ENCODE measurements at places on chromosomes 11 and 22. TPM values are rescaled to one million over a fixed set of nuclear protein-coding genes. Genes with fewer than 3 reads are reported as not detected.

OOSP4A gene
- not detected for total RNA-seq

SPON1 gene
- 0.41 TPM for total RNA-seq

ARHGAP32 gene
- total RNA-seq, result 8.9 TPM

RIC8A gene
- total RNA-seq, result 124 TPM

OR4D5 gene
- not detected for total RNA-seq

PDE3B gene
- 25.8 TPM for total RNA-seq

SLC29A2 gene
- 14.4 TPM for total RNA-seq

GPHA2 gene
- 0.34 TPM for total RNA-seq

OR52E8 gene
- not detected for total RNA-seq

GRCh38 chr11:125892071-125892470, 4.6 kb downstream of the HYLS1 start:
- DNase-seq, result no peak
- H3K4me1 ChIP-seq, result peaks cover 36% of the 10 kb centered on the region
- H3K4me3 ChIP-seq, result no peak overlapping the region
- H3K36me3 ChIP-seq, result peaks cover 38% of the 10 kb centered on the region
- H3K27ac ChIP-seq, result no peak overlapping the region
- H3K27me3 ChIP-seq, result no peaks in the 10 kb centered on the region

GRCh38 chr11:6667733-6668374, 12.2 kb upstream of the DCHS1 start:
- no peaks in the 10 kb centered on the region for H3K36me3 ChIP-seq
- H3K27me3 ChIP-seq, result no peaks in the 10 kb centered on the region
- DNase-seq, result peak; percentile 45
- H3K4me3 ChIP-seq, result no peak overlapping the region
- H3K4me1 ChIP-seq, result peaks cover 51% of the 10 kb centered on the region

GRCh38 chr11:13908535-13908934, 54.0 kb upstream of the SPON1 start:
- H3K4me3 ChIP-seq, result no peak overlapping the region
- no peak overlapping the region for H3K27ac ChIP-seq
- H3K4me1 ChIP-seq, result no peaks in the 10 kb centered on the region
- no peaks in the 10 kb centered on the region for H3K27me3 ChIP-seq
- H3K36me3 ChIP-seq, result no peaks in the 10 kb centered on the region

DNA sequence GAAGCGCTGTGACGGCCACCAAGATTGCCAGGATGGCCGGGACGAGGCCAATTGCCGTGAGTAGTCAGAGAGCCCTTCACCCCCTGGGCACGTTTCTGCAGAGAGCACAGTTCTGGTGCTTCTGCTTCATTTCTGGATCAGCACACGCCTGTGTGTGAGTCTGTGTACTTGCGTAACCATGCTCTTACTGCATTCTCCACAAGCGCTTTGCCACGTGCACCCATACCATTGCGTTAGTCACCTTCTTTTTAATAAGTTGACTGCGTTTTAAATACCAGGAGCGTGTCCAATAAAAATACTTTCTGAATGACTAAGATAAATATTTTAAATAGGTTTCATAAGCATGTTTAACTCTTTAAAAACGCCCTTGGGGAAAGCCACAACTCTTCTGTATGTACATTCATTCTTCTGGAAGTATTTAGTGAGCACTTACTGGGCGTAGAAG, 143.0 kb upstream of the SORL1-AS1 start:
- H3K27ac ChIP-seq, result no peak overlapping the region
- DNase-seq, result no peak
- H3K27me3 ChIP-seq, result no peaks in the 10 kb centered on the region
- no peak overlapping the region for H3K4me3 ChIP-seq
- H3K4me1 ChIP-seq, result peaks cover 9% of the 10 kb centered on the region

- peaks cover 33% of the 10 kb centered on the region for H3K27me3 ChIP-seq
- no peaks in the 10 kb centered on the region for H3K4me1 ChIP-seq
- H3K4me3 ChIP-seq, result no peak overlapping the region
These were observed 20.6 kb downstream of the SLC5A1 start for GRCh38 chr22:32063701-32064100.

- H3K4me3 ChIP-seq, result no peak overlapping the region
- no peak overlapping the region for H3K27ac ChIP-seq
- H3K4me1 ChIP-seq, result no peaks in the 10 kb centered on the region
- no peak for DNase-seq
These were observed 10.9 kb downstream of the SRPRA start for GRCh38 chr11:126257764-126258163.

DNA sequence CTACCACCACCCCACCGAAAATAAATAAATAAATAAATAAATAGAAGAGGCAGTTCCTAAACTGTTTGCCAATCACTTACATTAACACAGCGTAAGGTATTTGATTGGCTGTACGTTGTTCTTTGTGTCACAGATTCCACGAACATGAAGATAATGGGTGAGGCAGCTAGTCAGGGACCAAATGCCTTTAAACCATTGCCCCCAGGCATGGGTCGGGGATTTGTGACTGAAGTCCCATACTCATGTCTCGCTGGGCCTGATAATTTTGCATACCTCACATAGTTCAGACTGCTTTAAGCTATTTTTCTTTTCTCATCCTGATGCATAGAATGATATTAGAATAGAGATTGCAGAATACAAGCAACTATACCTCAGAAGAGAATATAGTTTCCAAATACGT, 3.6 kb upstream of the CBL start:
- DNase-seq, result no peak
- peaks cover 7% of the 10 kb centered on the region for H3K4me1 ChIP-seq
- no peak overlapping the region for H3K4me3 ChIP-seq
- no peak overlapping the region for H3K27ac ChIP-seq
- peaks cover 2% of the 10 kb centered on the region for H3K36me3 ChIP-seq
- H3K27me3 ChIP-seq, result no peaks in the 10 kb centered on the region

GRCh38 chr22:43854121-43854785, 8.1 kb downstream of the SULT4A1 start:
- no peak for DNase-seq
- no peak overlapping the region for H3K4me3 ChIP-seq
- H3K27ac ChIP-seq, result no peak overlapping the region
- peaks cover 27% of the 10 kb centered on the region for H3K27me3 ChIP-seq

DNA sequence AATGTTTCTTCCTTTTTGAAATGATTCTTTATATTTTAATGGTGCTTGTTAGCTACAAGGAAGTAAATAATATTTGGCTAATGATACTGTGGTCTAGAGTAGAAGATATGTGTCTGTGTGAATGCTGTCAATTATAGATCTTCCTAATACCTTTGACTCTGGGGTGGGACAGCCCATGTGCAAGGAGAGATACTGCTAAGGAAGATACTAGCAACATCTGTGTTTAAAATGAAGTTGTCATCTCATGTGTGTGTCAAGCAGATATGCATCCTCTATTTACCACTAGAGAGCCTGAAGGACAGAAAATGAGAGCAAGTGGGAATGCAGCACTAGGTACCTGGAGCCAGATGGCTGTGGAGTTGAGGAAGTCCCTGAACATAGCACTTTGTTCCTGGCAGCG, 34.1 kb downstream of the PPME1 start:
- no peak overlapping the region for H3K4me3 ChIP-seq
- no peaks in the 10 kb centered on the region for H3K27me3 ChIP-seq
- peaks cover 15% of the 10 kb centered on the region for H3K4me1 ChIP-seq
- DNase-seq, result no peak
- peaks cover 49% of the 10 kb centered on the region for H3K36me3 ChIP-seq
- H3K27ac ChIP-seq, result no peak overlapping the region

- DNase-seq, result no peak
- H3K27ac ChIP-seq, result no peak overlapping the region
- no peaks in the 10 kb centered on the region for H3K36me3 ChIP-seq
- H3K4me3 ChIP-seq, result no peak overlapping the region
- no peaks in the 10 kb centered on the region for H3K4me1 ChIP-seq
These were observed 11.3 kb downstream of the PRAME start for GRCh38 chr22:22547692-22548300.

DNA sequence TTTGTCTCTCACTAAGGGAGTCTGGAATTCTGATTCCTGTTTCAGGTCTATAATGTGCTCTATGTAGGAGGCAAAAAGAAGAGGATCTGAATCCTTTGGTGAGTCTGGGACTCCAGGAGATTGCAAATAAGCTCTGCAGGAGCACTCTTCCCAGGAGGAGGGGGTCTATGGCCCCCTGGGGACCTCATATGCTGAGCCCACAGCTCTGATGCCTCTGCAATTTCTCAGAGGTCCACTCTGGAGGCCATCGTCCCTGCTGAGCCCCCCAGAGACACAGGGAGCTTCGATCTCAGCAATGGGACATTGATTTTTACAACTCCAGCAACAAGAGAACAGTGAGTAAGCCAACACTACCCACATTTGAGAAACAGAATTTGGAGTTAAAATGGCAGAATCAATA, 20.2 kb upstream of the NRGN start:
- no peak overlapping the region for H3K4me3 ChIP-seq
- no peak for DNase-seq
- H3K4me1 ChIP-seq, result peaks cover 13% of the 10 kb centered on the region
- peaks cover 30% of the 10 kb centered on the region for H3K27me3 ChIP-seq
- H3K36me3 ChIP-seq, result peaks cover 2% of the 10 kb centered on the region

- no peaks in the 10 kb centered on the region for H3K4me1 ChIP-seq
- H3K36me3 ChIP-seq, result no peaks in the 10 kb centered on the region
- DNase-seq, result no peak
- H3K27ac ChIP-seq, result no peak overlapping the region
These were observed 1850.2 kb upstream of the RAG2 start for GRCh38 chr11:38448284-38448683.

DNA sequence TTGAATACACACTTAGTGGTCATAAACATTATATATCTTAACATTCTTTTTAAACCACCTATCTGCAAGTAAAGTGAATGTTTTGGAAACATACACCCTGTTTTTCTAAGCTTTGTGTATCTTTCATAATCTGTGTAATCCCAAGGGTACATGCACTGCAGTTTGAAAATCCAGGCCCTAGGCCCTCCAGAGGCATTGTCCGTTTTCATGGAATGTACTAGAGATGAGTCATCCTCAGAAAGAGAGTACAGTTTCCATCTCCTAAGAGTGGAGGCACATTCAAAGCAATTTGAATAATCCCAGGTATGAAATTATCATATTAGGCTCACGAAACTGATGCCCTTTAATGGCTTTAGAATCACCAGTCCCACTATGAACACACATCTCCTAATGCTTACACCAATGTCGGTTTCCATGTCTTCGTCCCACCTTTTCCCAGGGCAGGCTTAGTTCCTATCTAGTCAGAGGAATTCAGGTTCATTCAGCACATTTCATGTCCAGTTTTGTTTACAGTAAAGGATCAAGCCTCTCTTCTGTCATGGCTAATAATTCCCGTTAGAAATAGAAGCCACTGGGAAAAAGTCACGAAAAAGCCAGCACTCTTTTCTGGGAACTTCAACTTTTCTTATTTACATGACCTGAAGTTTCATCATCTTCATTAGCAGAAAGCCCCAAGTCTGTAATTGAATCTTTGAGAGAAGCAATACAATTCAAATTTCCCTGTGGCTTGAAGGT, 39.5 kb upstream of the CD44 start:
- peaks cover 3% of the 10 kb centered on the region for H3K36me3 ChIP-seq
- H3K4me3 ChIP-seq, result no peak overlapping the region

DNA sequence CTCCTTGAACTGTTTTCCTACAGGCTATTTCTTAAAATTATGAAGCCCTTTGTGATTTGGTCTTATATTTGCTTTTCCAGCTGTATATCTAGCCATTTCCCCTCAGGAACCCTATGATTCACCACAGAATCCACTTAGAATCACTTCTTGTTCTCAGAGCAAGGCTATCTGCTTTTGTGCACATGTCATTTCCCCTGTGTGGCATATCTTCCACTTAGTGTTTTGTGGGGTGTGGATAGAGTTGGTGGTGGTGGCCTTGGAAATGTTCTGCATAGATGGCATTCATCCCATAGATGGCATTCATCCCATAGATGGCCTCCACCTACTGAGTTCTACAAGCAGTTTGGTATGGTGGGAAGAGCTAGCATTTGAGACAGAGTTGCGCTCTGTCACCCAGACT, 44.7 kb downstream of the SWAP70 start:
- H3K27me3 ChIP-seq, result no peaks in the 10 kb centered on the region
- H3K4me3 ChIP-seq, result no peak overlapping the region
- no peaks in the 10 kb centered on the region for H3K36me3 ChIP-seq
- DNase-seq, result no peak
- peaks cover 1% of the 10 kb centered on the region for H3K4me1 ChIP-seq

GRCh38 chr22:44745853-44746789, 6.3 kb upstream of the ARHGAP8 start:
- H3K27me3 ChIP-seq, result peaks cover 15% of the 10 kb centered on the region
- H3K4me3 ChIP-seq, result no peak overlapping the region
- DNase-seq, result no peak
- no peak overlapping the region for H3K27ac ChIP-seq
- H3K36me3 ChIP-seq, result no peaks in the 10 kb centered on the region

- no peak overlapping the region for H3K4me3 ChIP-seq
- peaks cover 5% of the 10 kb centered on the region for H3K36me3 ChIP-seq
- no peaks in the 10 kb centered on the region for H3K27me3 ChIP-seq
- peaks cover 32% of the 10 kb centered on the region for H3K4me1 ChIP-seq
- no peak for DNase-seq
- H3K27ac ChIP-seq, result no peak overlapping the region
These were observed 7.0 kb upstream of the CASP12 start for GRCh38 chr11:104905271-104905670.

DNA sequence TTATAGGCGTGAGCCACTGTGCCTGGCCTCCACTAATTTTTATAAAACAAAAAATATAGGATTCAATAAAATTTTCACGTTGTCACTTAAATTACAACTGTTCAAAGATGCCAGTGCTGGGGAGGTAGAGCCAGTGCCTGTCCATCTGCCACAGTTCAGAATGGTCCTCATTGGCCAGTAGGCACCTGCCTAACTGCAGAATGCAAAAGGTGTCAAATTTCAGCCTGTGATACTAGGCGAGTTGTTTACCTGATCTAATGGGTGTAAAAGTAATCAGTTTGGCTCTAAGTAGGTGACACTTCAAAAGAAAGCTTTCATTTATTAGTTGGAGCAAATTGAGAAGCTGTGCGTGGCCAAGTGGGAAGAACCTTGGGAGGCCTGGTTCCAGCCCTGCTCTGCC, 2.4 kb downstream of the SMARCB1 start:
- H3K27me3 ChIP-seq, result no peaks in the 10 kb centered on the region
- no peak for DNase-seq
- peaks cover 15% of the 10 kb centered on the region for H3K36me3 ChIP-seq
- H3K4me1 ChIP-seq, result peaks cover 30% of the 10 kb centered on the region

DNA sequence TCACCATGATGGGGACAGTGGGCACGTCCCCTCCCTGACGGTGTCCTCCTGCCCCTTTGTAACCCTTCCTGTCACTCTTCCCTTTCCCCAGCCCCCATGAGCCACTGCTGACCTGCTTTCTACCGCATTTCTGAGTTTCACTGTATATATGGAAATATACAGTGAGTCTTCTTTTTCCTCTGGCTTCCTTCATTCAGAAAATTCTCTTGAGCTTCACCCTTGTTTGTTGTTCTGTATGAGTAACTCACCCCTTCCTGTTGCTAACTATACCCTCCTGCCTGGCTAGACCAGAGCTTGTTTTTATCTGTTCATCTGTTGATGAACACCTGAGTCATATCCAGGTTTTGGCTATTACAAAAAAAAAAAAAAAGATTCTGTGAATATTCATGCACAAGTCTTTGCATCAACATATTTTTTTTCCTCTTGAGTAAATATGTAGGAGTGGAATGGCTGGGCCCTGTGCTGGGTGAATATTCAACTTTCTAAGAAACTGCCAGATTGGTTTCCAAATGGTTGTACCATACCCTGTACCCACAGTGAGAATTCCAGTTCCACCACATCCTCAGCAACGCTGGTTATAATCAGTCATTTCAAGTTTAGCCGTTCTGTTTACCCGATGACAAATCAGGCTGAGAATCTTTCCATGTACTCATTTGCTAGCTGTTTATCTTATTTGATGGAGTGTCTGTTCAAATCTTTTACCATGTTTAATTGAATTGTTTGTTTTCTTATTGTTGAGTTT, 62.0 kb downstream of the IGF2 start:
- H3K27me3 ChIP-seq, result peaks cover 30% of the 10 kb centered on the region
- peak overlapping the region; percentile 84 for H3K27ac ChIP-seq
- H3K4me1 ChIP-seq, result peaks cover 21% of the 10 kb centered on the region
- H3K36me3 ChIP-seq, result no peaks in the 10 kb centered on the region

All from activated CD4-positive, alpha-beta T cell treated with anti-CD3 and anti-CD28 coated beads for 36 hours (primary cell).